ENCODE measurements at places on chromosomes 4 and X.

- no peak for DNase-seq
These were observed 247.1 kb upstream of the PITX2 start for GRCh38 chr4:110869862-110870572.

DNA sequence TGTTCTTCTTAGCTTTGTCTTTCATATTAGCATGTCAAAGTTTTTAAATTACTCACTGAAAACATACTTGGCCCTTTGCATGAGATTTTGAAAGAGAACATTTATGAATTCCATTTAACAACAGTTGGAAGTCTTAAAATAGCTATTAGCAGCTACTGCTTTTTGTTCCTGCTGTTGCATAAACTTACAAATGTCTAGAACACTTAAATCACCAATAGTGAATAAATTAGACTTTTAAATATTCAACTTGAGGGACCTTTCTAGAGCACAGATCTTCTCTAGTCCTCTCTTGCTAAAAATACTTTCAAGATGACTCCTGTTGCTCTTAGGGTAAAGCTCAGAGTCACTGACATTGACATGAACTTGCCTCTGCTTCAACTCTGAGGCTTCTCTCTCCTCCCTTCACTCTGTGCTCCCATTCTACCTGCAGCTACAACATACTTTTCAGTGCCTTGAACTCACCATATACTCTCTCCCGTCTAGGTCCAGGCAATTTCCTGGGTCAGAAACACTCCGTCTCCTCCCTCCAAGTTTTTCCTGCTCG, 15.8 kb upstream of the TXK start:
- DNase-seq: no peak

DNA sequence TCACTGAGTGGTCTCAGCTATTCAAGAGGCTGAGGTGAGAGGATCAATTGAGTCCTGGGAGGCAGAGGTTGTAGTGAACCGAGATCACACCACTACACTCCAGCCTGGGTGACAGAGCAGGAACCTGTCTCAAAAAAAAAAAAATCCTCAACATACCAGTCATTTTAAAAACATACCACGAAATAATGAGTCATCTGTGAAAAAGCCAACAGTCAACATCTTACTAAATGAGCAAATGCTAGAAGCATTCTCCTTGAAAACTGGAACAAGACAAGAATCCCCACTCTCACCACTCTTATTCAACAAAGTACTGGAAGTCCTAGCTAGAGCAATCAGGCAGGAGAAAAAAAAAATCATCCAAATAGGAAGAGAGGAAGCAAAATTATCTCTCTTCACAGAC, 104.0 kb upstream of the ARHGEF9 start:
- no peak for DNase-seq

DNA sequence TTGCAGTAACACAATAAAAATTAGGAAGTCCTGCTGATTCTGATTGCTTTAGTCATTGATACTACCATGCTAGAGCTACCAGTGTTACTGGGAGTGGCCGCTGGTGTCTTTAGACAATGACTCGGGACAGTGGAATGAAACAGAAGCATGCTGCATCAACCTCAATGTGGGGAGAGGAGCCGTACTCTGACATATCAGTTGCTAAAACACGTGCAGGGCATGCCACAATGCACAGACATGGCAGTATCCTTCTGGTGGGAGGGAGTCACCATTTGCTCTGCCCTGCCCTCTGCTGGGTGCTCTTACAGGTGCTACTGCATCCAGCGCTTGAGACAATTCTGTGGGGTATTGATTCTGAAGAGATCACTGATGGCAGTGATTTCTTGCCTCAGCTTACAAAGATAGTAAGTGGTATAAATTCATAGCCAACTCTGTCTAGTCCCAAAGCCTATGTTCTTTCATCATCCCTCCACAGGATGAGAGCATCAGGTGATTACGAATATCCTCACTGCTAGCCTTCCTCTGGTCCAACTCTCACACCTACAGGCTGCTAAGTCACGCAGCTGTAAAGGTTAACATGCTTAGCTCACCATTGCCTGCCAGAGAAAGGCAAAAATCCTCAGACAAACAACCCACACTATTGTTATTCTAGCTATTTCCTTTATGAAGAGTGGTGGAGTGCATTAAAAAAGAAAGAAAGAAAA, 43.7 kb downstream of the NSG1 start:
- no peak for DNase-seq

DNA sequence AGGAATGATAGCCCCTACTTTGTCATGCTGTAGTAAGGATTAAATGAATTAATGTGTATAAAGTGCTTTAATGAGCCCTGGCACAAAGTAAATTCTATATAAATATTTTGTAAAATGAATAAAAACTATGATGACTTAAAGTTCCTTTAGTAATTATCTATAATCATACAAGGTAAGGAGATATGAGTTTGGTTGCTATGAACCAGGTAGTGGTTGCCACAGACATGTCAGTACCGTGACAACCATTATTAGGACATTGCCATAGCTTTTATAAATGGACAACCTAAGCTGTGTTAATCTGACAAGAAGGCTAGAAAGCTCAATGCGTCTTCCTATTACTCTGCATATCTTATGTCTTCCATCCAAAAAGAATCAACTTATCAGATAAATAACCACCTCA, at the start of gene ARL13A:
ARL13A (plus strand) TSS at position 301 of the 400 bp plus-strand sequence. CDS start 3,982 bp downstream, outside the sequence.
- no peak for DNase-seq

DNA sequence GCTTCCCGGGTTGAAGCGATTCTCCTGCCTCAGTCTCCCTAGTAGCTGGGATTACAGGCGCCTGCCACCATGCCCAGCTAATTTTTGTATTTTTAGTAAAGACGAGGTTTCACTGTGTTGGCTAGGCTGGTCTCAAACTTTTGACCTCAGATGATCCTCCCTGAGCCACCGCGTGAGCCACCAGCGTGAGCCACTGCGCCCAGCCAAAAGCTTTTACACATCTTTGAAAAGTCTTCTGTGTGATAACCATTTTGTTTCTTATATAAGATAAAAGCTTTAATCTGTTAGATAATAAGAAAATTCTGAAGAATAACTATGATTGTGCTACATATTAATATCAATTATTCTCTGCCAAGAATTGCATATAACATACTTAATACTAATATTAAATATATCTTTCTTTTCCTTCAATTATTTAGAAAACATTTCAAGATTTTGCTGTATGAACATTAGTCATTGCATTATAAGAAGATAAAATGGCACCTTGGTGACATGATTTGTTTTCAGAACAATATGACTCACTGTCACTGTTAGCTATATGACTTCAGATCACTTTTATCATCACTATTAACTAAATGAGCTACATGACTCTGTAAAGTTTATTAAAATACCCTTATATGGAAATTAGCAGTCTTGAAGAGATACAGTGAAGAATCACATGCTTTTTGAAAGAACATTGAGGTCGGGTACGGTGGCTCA, 33.4 kb downstream of the RUFY3 start:
- DNase-seq: no peak

- DNase-seq: no peak
These were observed 53.9 kb downstream of the PPM1K start for GRCh38 chr4:88230461-88230891.

DNA sequence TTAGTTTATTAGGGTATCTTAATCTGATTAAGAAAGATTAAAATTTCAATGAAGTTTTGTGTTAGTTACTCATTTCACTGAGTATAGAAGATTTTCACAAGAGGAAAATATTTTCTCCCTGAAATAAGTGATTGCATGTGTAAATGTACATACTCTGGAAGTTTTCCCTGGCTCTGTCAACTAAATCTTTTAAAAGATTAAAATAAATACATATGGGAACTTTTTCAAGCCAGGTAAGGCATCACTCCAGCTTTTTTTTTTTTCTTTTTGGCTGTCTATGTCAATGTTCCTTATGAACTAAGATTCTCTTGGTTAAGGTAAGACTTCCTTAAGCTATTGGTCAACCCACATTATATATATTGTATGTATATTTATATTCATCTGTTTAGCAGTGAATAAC, 117.6 kb downstream of the CBR4 start:
- no peak for DNase-seq

- no peak for DNase-seq
These were observed 209.8 kb upstream of the NR3C2 start for GRCh38 chr4:148651991-148652390.

GRCh38 chr4:139631791-139632190, 33.8 kb upstream of the MGST2 start:
- no peak for DNase-seq

DNA sequence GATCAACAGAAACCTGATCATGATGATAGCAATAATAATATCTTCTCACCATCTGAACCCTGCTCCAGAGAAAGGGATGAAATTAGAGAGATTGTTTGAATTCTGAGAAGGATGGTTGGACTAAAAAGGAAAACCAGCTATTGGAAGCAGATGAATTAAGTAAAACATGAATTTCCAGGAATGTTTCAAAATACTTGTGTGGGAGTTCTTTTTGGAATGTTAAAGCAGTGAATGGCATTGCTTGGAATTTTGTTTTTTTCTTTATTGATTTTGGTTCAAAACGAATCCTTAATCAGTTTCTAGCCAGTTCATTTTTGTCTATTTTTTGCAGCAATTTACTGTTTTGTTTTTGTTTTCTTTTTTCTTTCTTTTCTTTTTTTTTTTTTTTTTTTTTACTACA, 150.3 kb downstream of the NHS start:
- no peak for DNase-seq

GRCh38 chr4:86818841-86819240, 30.3 kb downstream of the SLC10A6 start:
- no peak for DNase-seq

DNA sequence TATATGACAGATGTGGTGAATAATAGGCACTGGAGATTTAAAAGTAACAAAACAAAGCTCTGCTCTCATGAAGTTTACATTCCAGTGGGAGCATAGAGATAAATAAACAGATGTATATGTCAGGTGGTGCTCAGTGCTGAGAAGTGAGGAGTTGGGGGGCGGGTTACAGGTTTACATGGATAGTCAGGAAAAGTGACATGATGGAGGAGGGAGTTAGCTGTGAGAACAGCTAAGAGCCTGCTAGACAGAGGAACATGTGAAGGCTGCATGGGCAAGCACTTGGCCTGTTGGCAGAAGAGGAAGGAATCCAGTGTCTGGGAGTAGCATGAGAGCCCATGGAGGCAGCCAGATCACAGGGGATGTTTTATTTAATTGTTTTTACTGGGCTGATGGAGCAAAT, 10.2 kb upstream of the TMEM156 start:
- no peak for DNase-seq

DNA sequence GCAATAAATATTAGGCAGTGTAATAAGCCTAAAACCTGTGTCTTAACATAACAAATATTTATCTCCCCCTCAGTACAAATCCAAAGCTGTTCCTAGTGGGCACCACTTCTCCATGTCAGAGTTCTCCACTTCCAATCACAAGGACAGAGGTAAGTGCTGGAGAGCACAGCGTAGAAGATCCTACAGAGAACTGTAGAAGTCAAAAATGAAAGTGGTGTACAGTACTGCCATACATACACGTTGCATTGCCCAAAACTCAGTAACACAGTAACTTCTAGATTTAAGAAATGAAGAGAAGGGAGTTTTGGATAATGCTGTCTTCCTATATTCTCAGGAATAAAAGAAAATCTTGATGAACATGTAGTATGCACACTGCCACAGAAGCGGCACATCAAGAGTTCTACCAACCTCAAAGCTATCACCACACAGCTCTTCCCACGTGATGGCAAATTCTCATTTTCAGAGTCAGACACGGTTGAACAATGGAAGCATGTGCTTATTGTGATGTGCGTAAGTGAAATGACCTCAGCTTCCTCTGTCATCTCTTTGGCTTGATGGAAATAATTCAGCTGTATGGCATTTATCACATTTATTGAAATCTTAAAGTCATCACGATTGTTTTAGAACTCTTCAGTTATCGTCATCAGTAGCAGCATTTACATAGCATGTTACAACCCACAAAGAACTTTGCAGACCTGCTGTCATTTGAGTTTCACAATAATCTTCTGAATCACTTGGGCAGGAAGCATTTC, 27.1 kb upstream of the SPANXN4 start:
- DNase-seq: no peak

DNA sequence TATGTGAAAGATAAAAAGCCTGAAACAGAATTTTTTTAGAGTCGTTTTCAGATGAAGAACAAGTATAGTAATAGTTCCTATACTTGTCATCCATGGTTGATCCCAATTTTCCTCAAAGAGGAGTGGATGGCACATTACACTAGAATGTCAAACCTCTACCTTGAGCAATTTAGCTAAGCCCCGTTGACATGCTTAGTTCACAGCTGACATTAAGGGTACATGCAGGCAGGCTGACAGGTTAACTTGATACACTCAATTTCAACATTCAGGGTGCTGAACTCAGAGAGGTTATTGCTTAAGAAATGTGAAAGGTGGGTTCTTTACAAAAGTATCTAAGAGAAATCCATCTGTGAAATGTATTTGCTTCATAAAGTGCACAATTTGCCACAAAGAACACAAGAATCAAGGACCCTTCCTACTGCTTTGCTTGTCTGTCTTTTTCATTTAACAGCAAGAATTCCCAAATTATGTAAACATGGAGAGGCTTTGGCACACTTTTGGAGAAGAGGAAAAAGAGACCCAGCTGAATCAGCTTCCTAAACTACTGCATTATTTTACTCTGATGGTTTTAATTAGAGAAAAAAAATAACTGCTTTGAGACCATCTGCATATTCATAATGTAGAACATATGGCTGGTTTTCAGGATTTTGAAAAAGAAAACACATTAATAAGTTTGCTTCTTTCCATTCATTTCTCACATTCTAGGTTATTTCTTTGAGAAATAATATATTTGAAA, 122.5 kb upstream of the DDIT4L start:
- no peak for DNase-seq

DNA sequence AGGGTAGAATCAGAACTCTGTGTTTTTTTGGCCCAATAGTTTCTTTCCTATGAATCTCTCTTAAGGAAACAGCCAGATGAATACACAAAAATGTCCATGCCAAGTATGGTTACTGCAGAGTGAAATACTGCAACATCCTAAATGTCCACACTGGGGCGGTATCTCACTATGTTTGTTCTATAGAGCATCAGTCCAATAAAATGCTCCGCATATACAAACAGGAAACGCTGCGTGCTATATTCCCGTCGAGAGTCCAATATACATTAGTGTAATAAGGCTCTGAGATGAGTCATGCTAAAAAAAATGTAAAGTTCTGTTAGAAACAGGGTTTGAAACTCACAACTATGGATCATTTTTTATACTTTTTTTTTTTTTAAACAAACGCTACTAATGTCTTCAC, 72.9 kb upstream of the ENOX2 start:
- DNase-seq: peak; percentile 38

GRCh38 chr4:168923526-168924194, 86.4 kb downstream of the CBR4 start:
- DNase-seq: peak; percentile 54

DNA sequence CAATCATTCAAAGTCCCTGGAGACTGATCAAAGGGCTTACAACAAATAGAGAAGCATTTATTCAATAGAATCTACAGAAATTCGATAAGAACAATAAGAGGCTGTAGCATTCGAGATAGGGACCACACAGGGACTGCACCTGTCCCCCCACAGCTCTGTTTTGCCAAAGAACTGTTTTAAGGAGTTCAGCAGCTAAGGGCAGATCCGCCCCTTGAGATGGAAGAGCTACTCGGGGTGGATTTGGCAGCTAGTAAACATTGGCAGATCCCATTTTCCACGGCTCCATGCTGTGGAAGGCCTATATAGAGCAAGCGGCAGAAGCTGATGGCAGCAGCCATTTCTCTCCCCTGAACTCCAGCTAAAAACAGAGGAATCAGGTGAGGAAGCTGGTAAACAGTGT, 75.7 kb downstream of the GPR82 start:
- no peak for DNase-seq

Data from transverse colon (tissue), 4 donors.